ENCODE measurements at places on chromosomes 2 and 18.
A peak's percentile ranks its signal among the peaks of the same experiment; 100 is the strongest.

GRCh38 chr2:15800495-15801329 is 139.6 kb upstream of the MYCN start:
- no peak for DNase-seq

GRCh38 chr2:36408198-36408703 is 52.7 kb downstream of the CRIM1 start:
- DNase-seq = no peak

GRCh38 chr2:26442301-26442700 is 35.6 kb downstream of the OTOF start:
- DNase-seq = no peak

- no peak for DNase-seq
Observed at GRCh38 chr18:50119296-50119695, 75.7 kb downstream of the MYO5B start.

- no peak for DNase-seq
Observed at GRCh38 chr18:68152770-68153169, 562.1 kb downstream of the TMX3 start.

DNA sequence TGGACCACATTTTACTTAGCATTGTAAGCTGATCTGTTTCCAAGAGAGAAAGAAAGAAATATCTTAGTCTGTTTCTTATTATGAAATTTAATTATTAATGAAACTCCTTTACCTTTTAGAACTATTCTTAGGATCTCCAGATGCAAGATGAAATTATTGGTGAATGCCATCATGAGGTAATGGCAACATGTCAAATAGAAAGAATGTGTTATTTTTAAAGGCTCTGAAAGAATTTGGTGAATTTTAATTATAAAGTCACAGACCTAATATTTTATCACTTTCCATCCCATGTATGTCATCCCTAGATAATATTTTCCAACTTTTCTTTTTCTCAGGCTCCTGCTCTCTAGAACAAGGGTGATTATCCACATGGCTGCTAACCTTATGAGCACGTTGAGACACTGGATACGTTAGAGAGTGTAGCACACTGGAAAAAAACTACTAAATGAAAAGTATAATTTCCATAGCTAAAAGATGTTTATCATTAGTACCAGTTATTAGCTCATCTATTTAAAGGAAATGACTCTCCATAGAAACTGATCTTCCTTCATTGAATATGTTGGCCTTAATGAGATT is 95.2 kb upstream of the SCG2 start:
- no peak for DNase-seq

DNA sequence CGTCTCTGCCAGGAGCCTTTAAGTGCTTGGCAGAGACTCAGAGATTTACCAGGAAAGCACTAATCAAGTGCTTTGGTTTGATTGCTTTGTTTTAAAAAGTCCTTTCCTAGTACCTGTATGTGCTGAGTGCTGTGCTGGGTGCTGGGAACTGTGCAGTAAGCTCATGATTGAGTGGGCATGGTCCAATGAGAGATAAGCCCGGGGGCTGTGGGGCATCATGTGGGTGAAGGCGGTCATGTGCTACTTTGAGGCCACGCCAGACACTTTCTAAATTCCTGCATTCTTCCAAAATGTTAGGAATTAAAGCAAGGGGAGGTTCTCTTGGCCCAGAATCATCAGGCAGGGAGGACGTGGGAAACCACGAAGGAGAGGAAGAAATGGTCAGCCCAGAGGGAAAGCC is 109.0 kb downstream of the ACAA2 start:
- no peak for DNase-seq

DNA sequence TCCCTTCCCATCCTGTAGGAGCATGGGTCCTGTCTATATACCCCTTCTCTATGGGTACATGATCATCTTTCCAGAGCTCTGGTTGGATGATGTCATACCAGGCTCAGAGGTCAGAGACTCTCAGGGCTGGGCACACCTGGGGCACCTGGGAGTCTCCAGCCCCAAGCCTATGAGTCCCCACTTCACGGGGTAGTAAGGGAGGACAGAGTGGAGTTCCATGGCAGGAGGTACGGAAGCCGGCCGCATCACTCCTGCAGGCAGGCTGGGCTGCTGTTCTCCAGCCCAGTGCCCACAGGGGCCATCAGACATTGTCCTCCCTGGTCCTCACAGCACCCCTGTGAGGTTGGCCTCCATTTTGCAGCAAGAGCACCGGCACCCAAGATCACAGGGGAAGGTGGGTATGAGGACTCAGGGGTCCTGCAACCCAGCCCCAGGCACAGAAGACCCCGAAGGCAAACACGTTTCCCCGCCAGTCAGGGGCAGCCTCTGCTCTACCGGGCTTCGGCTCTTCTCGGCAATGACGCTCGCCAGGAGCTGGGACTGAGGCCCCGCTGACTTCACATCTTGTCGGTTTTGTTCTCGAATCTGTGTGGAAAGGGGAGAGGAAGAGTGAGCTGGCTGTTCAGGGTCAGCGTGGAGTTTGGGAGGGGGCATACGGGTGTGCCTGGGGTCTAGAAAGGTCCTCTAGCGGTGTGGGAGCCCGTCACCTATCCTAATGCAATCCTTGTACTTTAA is 91.5 kb downstream of the ADD2 start:
- DNase-seq = no peak

DNA sequence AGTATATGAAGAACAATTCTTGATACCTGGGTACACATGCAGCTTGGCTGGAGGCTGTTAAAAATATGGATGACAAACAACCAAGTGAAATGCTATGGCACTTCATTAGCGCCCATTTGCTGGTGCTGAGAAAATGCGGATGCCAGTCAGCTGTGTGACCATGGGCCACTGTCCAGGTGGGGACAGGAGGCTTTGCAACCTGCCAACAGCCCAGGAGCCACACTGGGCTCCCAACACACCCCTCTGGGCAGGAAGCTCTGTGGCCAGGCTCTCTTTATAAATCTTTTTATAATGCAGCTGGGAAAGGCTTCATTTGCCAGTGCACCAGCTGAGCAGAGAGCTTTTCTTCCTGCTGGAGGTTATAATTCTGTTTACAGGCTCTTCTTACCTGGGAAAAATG is 19.9 kb downstream of the RNF144A start:
- DNase-seq = no peak

GRCh38 chr2:70730730-70731129 is 37.3 kb downstream of the ADD2 start:
- no peak for DNase-seq

GRCh38 chr2:60554074-60554645 is 706 bp upstream of the BCL11A start:
- peak; percentile 45 for DNase-seq

- DNase-seq = no peak
Observed at GRCh38 chr2:213863541-213863940, 547.3 kb upstream of the VWC2L start.

DNA sequence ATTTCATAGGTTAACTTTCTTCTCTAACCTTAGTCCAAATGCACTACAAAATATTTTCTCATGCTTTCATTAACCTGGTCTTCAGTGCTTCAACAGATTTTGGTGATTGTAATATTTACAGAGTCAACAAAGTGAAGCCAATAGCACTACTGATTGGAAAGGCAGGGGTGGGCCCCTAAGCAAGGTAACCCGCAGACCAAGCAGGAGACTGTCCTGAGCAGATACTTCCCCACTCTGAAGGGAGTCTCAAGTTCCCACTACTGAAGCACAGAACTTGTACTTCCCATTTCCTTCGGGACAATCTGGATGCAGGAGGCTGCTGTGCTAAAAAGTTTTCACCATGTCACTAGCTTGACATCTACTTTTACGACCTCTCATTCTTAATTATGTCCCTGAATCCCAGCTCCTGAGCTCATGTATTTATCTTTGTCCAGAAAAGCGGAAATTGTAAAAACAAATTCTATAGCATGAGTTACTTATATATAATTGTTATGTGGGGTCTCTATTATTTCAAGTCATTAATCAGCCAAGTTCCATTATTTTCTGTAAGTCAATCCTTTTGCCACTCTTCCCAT is 311.6 kb upstream of the REV1 start:
- DNase-seq = no peak

DNA sequence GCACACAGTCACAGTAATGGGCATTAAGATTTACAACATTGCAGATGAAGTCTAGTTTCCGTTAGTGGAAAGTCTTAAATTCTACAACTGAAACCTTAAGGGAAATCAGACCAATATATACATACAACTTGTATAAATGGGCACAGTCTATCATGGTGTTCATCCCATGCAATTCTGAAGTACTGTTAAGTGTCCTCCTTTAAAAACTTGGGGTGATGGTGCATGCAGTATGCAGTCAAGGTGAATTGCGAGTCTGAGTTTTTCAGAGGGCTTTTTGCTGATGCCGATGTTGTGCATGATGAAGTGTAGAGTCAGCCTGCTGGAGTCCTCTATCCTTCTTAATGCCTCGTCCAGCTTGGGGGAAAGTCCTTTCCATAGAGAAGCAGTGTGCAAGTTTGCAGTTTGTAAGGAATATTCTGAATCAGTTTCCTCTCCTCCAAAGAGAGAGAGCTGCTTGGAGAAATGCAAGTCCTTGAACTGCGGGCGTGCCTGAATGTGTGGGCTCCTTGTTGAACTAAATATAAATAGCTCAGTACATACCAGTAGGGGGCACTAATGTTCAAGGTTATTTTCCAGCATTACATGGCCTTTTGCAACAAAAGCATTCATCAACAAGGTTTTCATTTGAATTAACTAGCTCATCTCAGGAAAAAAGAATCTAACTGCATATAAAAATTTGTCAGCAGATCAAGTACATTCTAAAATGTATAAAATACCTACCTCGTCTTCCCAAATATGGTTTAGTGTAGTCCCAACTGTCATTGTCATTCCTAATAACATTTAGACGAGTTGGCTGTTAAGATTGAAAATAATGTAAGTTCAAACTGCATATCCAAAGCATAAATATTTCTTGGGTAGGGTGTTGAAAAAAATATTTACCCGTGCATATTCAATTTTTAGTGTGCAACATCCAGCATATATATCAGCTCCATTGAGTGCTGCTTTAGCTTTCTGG is 21.3 kb downstream of the HNRNPLL start:
- peak; percentile 59 for DNase-seq

GRCh38 chr2:221377597-221377996 is 194.5 kb downstream of the EPHA4 start:
- no peak for DNase-seq

- no peak for DNase-seq
Observed at GRCh38 chr2:121903037-121903689, 147.7 kb downstream of the TSN start.

DNA sequence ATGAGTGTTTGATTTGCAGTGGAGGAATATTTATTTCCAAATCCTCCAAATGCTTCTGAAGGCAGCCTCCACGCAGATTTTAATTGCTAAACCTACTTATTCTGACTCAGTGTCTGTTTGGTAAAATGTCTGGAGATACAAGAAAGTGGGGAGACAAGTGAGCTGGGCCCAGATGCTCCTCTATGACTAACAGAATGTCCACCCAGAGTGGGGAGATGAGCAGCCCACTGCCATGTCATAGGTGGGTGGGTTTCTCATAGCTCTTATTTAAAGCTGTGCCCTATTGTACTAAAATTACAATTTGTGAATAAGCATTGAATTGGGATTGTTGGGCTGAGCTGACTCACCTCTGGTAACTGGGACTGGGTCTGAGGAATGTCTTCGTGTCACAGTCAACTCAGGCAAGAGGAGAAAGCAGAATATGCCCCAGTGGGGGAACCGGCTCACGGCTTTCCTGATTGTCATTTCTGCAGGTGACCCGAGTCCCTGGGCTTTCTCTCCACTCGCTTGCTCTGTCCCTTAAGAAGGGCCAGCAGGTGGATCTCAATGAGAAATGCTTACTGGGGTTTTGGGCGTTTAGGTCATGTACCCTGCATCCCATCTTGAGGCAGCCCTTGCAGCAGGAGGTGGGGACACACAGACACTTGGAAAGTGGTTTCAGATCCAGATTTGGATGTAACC is 116.3 kb upstream of the SPRED2 start:
- no peak for DNase-seq

- DNase-seq = no peak
Observed at GRCh38 chr2:189560273-189560586, 20.4 kb downstream of the SLC40A1 start.

DNA sequence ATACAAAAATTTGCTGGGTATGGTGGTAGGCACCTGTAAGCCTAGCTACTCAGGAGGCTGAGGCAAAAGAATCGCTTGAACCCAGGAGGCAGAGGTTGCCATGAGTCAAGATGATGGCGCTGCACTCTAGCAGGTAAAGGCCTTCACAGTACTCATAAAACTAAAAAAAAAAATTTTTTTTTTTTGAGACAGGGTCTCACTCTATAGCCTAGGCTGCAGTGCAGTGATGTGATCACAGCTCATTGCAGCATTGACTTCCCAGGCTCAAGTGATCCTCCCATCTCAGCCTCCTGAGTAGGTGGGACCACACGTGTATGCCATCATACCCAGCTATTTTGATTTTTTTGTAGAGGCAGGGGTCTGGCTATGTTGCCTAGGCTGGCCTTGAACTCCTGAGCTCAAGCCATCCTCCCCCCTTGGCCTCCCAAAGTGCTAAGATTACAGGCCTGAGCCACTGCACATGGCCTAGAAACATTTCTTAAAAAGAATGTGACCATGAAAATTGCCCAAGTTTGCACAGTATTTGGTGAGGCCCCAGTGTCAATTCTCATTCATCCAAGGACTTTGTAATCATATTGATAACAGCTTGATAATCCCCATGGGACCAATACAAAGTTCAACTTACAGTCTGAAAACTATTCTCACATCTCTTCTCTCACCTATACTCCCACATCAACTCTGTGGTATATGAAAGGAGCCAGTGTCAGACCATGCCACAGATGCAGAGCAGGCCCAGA is 64.2 kb upstream of the MYCN start:
- no peak for DNase-seq

- no peak for DNase-seq
Observed at GRCh38 chr2:38148501-38148900, 72.5 kb upstream of the CYP1B1 start.
